Heart right ventricle (tissue), 16 donors: ENCODE measurements at places on chromosomes 13 and 19. TPM values are rescaled to one million over a fixed set of nuclear protein-coding genes. Genes with fewer than 3 reads are reported as not detected.

GRCh38 chr13:24254146-24254841 is 55.1 kb upstream of the C1QTNF9 start:
- DNase-seq: no peak

DNA sequence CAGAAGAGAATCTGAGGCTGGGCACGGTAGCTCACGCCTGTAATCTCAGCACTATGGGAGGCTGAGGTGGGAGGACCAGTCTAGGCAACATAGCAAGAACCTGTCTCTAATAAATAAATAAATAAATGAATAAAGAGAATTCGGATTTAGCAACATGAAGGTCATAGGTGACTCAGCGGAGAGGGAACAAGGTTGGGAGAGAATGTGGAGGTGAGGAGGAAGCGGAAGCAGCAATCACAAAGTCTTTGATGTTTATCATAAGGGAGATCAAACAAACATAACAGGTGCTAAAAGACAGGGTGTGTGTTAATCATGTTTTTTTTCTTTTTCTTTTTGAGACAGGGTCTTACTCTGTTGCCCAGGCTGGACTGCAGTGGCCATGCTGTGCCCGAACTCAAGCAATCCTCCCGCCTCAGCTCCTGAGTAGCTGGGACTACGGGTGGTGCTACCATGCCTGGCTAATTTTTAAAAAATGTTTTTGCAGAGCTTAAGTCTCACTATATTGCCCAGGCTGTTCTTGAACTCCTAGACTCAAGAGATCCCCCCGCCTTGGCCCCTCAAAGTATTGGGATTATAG is 16.3 kb downstream of the PBX4 start:
- DNase-seq: no peak

GRCh38 chr19:10612499-10613119 is 12.7 kb upstream of the SLC44A2 start:
- peak; percentile 86 for DNase-seq

DNA sequence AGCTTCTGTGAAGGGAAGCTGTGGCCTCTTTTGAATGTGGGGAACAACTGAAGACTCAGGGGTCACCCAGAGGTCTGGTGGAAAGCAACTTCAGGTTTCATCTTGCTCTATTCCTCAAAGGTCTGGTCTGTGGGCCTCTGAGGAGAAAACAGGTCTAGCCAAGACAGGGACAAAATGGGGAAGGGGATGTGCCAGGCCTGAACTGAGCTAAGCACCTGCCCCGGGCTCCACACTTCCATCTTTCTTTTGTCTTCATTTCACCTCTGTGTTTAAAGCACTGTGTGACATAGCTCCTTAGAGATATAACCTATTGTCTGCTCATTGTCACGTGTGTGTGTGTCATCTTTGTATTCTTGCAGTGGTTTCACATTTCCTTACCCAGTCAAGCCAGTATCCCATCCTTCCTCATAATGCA is 19.9 kb upstream of the GDF15 start:
- no peak for DNase-seq

GRCh38 chr13:60155978-60156377 is 7.8 kb downstream of the DIAPH3 start:
- no peak for DNase-seq

- no peak for DNase-seq
Observed at GRCh38 chr13:25046985-25047511, 48.9 kb upstream of the PABPC3 start.

DNA sequence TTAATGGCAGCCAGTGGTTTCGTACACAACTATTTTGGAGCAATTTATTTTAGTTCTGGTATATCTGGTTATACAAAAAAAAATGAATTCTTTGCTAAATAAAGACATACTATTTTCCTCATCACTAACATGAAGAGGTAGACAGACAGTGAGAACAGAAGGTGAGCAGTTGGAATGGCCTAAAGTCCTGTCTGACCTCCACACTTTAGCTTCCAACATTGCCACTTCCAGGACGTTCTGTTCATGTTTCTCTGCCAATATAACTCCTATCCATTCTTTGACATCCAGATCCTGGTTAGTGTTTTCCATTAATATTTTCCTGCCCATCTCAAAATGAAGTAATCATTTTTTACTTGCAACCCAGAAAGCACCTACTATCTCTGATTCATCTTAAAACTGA is 112.9 kb upstream of the FRY start:
- DNase-seq: no peak

KLK2 gene
- not detected for total RNA-seq

ZNF296 gene
- 0.17 TPM for total RNA-seq

SIGLEC8 gene
- total RNA-seq: 0.14 TPM
